Motor neuron (in vitro differentiated cells): ENCODE measurements at places on chromosomes 5 and 9.
A peak's percentile ranks its signal among the peaks of the same experiment; 100 is the strongest.

GRCh38 chr5:110809006-110809405 lies 70.2 kb downstream of the SLC25A46 start:
- no peak for ATAC-seq

DNA sequence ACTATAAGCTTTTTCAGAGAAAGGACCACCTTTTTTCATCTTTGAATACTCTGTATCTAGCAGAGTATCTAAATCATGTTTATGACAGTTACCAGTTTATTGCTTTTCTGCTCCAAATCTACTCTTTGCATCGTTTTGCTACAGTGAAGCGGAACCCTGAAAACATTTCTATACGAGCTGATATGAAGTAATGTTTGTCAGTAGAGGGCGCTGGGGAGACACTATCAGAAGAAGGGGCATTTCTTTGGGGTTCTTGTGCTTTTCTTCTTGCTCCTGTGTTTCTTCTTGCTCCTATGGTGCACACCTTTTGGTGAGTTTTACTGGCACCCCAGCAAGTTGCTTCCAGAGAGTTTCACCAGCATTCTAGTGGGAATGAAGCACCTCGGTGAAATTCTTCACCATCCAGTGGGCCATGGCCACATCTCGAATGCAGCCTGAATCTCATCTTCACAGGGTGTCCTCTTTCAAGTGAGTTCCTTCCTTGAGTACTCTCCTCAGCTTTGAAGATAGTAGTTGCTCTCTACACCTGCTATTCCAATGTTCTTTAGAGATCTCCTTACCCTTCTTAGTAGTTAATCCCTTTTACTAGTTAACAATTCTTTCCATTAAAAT lies 98.4 kb downstream of the FGF1 start:
- ATAC-seq = no peak

- peak; percentile 44 for ATAC-seq
These were observed 97.2 kb downstream of the SH3TC2 start for GRCh38 chr5:148965511-148966265.

DNA sequence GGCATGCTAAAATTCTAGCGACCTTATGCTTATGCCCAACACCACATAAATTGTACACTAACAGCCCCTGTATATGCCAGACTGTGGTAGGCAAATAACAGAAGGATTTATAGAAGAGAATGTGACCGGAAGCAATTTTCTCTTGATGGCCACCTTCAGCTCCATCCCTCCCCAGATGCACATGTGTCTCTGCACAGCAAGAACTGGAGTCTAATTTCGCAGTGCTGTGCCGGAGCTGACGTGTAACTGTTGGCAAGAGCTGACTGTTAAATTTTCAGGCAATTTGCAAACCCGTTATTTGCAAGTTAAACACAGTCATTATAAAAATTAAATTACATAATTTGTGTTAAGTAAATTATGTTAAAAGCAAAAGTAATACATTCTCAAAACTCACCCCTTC lies 48.4 kb downstream of the PCA3 start:
- no peak for ATAC-seq

- no peak for ATAC-seq
These were observed 56.7 kb upstream of the ECM2 start for GRCh38 chr9:92592537-92592936.

GRCh38 chr5:176492431-176492830 lies 44.2 kb downstream of the FAF2 start:
- ATAC-seq = no peak

DNA sequence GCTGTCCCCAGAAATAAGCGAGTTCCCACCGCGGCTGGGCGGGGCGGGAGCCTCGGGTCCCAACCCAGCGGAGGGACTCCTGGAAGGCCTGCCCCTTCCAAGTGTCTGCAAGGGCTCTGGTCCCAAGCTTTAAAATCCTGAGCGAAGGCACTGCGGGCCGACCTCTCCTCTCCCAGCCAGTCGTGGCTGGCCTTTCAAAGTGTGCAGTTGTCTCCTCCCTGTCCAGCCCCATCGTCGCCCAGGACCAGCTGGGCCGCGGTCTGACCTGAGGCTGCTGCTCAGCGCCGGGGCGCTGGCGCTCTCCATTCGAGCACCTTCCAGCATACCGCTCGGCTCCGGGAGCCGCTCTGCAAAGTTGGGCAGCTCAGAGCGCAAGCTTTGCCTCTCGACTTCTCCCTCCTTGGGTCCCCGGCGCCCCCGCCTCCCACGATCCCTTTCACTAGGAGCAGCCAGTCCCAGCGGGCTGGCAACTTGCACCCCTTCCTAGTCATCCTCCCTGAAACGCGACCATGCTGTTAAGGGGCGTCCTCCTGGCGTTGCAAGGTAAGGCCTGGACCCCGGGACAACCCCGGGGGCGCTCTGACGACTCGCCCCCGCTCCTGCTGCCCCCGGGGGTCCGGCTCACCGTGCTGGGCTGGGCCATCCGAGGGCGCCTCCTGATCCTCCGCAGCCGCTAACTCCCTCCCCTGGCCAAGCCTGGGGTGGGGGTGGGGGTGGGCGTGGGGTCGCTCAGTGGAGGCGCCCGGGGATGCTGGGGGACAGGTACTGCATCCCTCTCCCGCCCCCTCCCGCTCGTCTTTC lies at the start of gene MAMDC2:
Gene MAMDC2 (plus strand): TSS at position 160 of the 801 bp plus-strand sequence. CDS start 350 bp downstream, at position 510.
- ATAC-seq = peak; percentile 93

GRCh38 chr5:58860680-58861079 lies 277.8 kb downstream of the RAB3C start:
- ATAC-seq = no peak

DNA sequence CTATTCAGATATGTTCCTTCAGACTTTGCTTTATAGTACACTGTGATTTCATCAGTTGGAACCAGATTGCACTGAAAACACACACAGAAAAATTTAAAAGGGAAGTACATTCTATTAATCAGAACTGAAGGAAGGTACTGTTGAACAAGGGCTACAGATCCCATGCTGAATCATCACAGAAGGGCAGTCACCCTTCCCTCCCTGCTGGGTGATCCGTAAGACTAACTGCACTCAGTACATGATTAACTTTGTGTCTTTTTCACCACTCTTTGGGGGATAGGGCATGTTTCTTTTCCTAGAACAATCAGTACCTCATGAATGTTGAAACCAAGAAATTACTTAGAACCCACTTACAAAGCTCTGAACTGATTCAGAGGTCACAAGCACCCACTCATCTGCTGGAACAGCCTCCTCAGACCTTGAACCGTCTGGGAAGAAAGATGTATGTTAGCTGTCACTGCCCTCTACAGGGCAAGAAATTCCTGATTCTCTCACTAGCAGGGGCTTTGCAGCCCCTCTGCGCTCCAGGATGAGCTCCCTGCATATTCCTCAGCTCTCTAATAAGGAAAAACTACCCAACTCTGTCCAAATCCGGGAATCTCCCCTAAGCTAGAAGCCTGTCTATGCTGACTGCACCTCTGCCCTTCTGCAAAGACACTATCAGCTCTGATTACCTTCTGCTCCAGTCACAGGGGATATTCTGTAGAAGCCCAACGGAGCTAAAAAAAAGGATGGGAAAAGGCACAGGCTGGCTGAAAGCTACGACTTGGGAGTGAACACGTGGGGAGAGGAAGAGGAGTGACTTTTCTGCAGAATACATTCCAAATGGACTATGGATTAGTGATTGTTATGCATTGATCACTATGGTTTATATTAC lies 51.0 kb downstream of the IARS1 start:
- ATAC-seq = no peak

DNA sequence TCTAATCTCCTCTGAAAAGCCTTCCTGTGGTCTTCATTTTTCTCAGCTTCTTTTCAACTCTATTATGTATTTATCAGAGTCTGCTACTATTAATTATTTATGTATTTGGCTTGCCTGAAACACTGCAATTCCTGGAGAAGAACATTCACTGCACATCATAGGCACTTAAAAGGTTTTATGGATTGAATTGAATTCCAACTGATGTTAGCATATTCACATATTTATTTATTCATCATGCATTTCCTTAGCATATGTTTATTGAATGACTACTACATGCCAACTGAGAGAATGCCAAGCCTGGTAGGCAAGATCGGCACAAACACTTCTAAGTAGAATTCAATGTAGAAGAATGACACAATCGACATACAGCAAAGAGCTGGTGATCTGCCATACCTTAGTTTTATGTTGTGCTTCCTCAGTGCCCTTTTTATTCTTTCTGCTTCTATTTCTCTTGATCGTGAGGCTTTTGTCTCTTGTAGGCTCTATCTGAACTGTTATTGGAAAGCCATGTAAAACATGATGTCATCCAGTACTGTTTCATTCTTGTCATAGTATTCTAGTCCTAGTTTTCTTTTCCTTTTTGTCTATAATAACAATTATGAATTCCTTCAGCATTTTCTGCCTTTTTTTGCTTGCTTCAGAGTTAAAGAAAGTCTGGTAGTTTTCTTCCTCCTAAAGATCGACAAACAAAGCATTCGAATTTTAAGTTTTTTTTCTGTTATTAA lies 454.2 kb downstream of the TLE4 start:
- no peak for ATAC-seq

DNA sequence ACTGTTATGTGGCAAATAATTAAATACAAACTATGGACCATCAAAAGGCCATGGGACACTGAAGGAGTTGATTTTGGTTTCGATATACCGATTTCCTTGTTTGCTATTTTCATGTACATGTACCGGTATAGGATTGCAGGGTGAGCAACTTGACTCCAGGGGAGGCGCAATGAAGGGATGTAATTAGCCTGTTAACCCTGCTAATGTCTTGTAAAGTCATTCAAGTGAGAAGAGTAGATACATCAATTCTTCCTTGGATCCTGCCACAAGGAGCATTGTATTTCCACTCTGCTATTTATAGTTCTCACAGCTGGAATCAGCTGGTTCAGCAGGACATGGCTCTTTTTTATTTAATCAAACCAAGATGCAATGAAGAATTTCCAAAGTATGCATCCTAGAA lies 102.0 kb downstream of the STK32A start:
- ATAC-seq = no peak

DNA sequence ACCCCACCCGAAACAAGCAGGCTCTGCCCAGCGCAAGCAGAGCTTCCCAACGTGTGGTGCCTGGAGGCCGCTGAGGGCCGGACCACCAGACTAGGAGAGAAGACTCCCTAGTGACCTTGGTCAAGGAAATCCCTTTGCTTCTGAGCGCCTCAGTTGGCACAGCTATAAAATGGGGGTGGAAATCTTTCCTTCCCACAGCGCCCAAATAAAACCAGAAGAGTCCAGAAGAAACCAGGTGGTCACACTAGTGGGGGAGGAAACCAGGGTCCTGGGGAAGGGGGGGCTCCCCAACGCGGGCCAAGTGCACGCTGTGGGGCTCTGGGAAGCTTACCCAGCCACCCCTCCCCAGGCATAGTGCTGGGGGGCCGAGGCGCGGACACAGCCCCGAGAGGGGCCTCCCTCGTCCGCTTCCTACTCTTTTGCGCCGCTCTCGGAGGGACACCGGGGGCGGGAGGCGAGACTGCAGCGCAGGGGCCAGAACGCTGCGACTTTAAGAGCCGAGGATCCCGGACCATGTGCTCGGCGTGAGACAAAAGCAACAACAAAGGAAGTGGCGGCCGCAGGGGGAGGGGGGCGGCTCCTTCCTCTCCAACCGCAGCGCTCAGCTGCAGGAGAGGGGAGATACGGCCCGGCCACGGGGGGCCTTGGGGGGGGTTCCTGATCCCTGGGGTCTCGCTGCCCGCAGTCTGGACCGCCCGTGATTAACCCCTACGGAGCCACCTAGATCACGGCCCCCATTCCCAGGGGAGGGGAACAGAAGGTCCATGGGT lies 885 bp downstream of the RNF44 start:
- peak; percentile 45 for ATAC-seq

DNA sequence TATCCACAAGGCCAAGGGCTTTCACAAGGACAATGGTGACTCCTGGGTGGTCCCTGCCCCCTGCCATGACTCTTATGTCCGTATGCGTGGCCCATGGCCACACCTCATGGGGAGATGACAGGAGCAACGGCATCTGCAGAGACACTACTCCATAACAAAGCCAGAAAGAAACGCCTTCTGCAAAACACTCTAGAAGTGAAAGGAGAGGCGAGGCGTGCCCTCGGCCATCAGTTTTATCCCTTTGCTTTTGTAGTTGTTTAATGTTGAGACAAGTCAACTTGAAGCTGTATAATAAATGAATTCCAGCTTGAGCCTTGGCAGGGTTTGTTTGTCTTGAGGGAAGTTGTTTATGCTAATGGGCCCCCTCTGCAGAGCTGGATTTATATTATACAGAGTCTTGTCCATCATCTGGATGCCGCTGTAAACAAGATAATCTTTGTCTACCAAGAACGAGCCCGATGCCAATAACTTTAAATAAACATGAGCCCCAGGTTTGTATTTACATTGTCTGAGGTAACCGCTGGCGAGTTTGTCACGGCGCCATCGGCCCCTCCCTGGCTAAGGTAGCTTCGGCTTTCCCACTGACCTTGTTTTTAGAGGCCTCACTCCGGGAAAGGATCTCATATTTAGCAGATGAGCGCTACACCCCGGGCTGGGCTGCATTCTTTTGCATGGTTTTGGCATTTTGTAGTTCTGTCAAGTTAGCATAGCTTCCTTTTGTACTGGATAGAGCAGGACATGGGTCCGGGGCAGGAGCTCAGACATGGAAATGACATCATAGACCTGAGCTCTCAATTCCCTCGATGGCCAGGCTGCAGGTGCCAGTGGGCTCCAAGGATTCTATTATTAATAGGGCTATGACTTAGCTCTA lies 165.3 kb downstream of the ERCC6L2 start:
- ATAC-seq = peak; percentile 76

DNA sequence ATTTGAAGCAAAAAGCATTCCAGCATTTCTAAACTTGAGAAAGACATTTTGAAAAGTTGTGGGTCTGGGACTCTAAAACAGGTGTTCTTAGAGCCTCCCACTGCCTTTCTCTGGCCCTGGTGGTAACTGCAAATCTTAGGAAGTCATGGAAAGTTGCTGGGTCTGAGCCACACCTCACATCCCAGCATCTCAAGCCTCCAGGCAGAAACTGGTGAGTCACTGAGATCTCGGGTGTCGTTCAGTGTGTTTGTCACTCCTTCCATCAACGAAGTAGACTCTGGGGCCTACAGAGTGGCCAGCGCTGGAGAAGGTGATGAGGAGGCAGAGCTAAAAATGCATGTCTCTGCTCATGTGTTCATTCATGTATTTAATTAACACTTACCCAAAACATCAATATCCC lies 59.6 kb upstream of the C5orf58 start:
- ATAC-seq = peak; percentile 92

DNA sequence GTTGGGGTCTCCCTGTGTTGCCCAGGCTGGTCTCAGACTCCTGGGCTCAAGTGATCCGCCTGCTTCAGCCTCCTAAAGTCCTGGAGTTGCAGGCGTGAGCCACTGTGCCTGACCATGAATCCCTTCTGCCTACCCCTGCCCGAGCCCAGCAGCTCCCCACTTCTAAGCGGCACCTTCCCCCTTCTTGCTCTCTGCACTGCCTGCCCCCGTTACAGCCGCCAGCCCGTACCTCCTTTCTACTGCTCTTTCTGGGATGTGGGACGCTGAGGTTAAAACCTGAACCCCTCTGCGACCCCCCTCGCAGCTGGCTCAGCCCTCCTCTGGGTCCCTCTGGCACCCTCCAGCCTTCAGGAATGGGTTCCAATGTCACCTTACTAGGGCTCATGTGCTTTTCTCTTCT lies 249.6 kb downstream of the PBX3 start:
- ATAC-seq = no peak
